ENCODE measurements at places on chromosomes 6 and 20.

DNA sequence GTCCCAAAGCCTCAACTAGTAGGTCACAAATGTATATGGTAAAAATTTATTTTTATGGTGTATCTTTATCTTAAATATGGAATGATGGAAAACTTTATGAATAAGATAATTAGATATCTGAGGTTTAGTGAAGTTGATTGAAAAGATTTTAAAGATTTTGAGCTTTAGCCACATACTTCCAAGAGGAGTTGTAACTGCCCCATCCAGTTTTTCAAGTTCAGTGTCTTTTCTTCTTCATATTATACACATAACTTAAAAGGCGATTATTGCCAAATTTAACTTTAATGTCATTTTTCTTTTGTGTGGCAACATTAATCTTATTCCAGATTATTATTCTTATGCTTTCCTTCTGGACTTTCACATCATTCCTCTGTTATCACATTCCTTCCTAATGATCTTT lies 266.4 kb downstream of the TINAG start:
- DNase-seq = no peak

DNA sequence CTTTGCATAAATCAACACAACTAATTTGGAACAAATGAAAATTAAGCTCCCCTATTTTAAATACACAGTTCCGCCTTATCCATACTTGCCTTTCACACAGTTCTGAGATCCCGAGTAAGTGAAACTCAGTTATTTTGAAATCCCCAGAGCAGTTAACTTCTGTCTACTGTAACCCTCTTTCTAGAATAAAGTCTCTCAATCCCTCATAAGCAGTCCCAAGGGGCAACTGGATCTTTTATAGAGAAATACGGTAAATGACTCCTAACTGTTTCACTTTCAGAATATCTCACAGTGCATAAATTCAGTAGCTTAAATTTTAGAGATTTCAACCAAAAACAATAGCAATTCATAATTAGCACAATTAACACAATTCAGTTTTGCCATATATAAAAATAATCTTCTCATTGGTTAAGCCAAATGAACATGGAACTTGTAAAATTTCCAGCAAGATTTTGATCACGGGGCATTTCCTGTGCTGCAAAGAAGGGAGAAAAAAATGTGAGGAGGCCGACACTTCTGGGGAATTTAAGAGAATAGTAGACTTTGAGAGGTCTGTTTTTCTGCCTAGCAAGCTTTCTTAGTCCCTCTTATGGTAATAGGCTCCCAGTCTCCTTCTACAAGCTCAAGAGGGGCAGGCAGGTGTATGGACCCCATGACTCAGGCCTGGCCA lies 78.3 kb downstream of the KIF6 start:
- DNase-seq = no peak

DNA sequence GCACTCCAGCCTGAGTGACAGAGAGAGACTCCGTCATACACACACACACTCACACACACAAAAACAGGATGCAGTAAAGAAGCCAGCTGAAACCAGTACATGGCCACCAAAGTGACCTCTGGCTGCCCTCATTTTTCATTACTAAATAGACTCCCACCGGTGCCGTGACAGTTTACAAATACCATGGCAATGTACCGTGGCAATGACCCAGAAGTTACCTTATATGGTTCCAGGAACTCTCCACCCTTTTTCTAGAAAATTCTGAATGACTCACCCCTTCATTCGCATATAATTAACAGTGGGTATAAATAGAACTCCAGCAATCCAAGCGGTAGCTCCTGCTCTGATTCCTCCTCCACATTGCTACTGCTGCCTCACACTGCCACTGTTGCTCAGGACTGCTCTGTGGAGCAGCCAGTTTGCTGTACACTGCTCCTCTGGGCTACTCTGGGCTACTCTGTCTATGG lies 57.7 kb downstream of the SNX5 start:
- DNase-seq = peak; percentile 90

- DNase-seq = no peak
These were observed 32.5 kb upstream of the VEGFA start for GRCh38 chr6:43737272-43738081.

DNA sequence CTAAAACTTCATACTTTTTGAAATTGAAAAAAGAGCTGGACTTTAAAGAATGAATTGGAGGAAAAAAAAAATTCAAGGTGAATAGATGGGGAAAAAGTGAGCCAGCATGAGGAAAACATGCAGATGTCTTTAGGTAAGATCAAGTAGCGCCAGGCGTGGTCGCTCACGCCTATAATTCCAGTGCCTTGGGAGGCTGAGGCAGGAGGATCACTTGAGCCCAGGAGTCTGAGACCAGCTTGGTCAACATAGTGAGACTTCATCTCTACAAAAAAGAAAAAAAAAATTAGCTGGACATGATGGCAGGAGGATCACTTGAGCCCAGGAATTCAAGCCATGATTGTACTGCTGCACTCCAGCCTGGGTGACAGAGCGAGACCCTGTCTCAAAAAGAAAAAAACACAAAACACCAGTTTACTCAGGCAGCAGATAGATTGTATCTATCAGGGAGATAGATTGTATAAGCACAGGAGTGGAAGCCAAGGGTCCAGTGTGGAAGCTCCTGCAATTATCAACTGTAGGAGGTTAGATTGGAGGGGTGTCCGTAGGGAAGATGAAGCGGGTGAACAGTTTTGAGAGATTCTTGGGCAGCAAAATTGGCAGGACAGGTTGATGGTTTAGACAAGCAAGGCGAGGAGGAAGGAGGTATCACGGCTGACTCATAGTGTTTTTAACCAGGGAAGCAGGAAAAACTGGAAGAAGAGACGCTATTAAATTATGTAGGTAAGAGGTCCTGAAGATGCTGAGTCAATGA lies 97.6 kb upstream of the ZNF217 start:
- DNase-seq = peak; percentile 65

GRCh38 chr20:53828682-53829254 lies 235.1 kb upstream of the ZNF217 start:
- DNase-seq = peak; percentile 83

GRCh38 chr6:165678429-165678828 lies 15.4 kb upstream of the PDE10A start:
- DNase-seq = no peak

GRCh38 chr20:15976047-15976736 lies 597.1 kb downstream of the KIF16B start:
- peak; percentile 43 for DNase-seq

GRCh38 chr20:62020935-62021701 lies 44.6 kb downstream of the TAF4 start:
- DNase-seq = no peak

DNA sequence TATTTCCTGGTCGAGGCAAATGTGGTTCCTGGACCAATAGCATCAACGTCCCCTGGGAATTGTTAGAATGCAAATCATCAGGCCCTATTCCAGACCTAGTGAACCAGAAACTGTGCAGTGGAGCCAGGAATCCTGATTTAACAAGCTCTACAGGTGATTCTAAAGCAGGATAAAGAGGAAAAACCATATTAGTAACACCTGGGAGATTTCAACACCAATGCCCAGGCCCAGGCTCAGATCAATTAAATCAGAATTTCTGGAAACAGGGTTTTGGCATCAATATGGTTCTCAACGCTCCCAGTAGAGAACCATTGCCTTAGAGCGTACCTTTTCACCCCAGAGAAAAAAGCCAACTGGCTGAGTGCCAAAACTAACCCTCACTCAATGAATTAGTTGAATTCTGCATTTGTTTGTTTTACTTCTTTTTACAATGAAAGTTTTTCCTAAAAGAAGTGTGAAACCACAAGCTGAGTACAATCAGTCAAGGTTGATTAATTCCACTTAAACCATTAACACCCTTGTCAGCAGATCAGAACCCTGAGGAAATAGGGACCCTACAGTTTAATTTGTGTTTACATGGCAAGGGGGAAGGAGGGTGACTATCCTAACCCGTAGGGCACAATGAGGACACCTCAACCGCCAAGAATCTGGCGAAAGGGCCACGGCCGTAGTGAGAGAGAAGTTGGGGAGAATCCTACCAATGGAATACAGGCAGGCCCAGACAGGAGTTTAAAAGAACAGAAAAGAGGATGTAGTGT lies 34.9 kb upstream of the LOC128125822 start:
- peak; percentile 63 for DNase-seq

- no peak for DNase-seq
These were observed 242.6 kb downstream of the GMPR start for GRCh38 chr6:16480763-16481560.

- peak; percentile 69 for DNase-seq
These were observed 18.5 kb upstream of the C6orf141 start for GRCh38 chr6:49531774-49532569.

GRCh38 chr20:53757472-53757913 lies 163.9 kb upstream of the ZNF217 start:
- DNase-seq = no peak

- peak; percentile 61 for DNase-seq
These were observed 45.9 kb downstream of the UBE3D start for GRCh38 chr6:83019741-83020140.

DNA sequence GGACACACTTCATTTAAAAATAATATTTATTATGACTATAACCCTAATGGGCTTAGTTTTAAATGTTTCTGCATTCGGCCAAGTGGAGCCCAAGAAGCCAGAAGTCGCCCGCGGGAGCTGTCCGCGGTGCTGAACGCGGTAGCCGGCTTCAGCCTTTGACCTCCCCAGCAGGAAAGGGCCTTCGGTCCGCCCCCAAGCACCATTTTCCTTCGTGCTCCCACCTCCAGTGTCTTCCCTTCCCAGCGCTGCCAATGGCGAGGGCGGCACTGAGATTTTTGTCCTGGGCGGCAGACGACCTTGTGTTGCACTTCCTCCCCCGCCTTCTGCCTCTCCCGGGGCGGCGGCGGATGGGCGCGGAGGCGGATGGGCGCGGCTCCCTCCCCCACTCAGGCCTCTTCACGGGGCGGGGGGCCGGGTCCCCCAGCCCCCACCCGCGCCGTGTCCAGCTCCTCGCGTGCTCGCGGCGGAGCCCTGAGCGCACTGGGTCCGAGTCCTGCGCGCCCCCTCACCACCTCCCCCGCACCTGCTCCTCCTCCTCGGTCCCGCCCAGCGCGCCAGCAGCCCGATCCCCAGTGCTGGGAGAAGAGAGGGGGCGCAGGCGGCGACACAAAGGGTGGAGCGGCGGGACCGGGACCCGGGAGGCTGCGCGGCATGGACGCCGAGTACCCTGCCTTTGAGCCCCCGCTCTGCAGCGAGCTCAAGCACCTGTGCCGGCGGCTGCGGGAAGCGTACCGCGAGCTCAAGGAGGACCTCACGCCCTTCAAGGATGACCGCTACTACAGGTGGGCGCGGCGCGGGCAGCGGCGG lies 23.6 kb upstream of the TMEM181 start:
- DNase-seq = peak; percentile 74

DNA sequence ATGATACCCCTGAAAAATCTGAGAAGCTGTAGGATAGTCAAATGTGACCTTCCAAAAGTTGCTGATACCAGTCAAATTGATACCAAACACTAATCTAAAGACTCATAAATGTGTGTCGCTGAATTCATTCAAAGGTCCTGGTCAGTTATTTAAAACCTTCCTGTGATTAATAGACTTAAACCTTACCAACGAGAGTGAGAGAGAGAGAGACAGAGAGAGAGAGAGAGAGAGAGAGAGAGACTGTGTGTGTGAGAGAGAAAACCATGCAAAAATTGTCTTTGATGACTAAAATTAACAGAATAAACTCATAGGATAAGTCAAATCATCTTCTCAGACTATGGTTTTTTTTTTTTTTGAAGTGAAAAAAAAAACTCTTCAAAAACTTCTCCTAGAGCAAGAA lies 370.9 kb upstream of the HS3ST5 start:
- no peak for DNase-seq

DNA sequence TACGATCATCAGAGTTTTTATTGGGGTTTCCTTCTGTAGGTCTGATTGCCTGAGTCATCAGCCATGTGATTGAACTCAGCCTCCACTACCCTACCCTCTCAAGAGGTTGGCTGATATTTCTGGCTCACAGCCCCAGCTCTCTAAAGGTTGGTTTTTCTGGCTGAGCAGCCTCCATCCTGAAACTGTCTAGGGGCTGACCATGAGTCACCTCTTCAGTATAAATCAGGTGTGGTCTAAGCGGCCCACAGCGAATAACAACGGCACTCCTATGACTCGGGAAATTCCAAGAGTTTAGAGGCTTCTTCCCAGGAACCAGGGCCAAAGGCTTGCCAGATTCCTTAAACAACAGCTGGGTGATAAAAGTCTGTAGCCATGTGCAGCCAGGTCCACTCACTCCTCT lies 115.5 kb downstream of the SOD2 start:
- peak; percentile 99 for DNase-seq

DNA sequence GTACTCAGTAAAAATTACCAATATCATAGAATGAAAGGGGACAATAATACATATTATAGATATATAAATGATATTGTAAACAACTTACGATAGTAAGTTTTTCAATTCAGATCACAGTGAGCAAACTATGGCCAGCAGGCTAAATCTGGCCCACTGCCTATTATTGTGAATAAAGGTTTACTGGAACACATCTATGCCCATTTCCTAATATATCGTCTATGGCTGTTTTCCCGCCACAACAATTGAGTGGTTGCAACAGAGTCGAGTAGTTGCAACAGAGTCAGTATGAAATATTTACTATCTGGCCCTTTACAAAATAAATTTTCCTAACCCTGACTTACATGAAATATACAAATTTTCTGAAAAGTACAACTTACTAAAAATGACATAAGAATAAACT lies 297.3 kb upstream of the KCNQ5 start:
- DNase-seq = no peak

DNA sequence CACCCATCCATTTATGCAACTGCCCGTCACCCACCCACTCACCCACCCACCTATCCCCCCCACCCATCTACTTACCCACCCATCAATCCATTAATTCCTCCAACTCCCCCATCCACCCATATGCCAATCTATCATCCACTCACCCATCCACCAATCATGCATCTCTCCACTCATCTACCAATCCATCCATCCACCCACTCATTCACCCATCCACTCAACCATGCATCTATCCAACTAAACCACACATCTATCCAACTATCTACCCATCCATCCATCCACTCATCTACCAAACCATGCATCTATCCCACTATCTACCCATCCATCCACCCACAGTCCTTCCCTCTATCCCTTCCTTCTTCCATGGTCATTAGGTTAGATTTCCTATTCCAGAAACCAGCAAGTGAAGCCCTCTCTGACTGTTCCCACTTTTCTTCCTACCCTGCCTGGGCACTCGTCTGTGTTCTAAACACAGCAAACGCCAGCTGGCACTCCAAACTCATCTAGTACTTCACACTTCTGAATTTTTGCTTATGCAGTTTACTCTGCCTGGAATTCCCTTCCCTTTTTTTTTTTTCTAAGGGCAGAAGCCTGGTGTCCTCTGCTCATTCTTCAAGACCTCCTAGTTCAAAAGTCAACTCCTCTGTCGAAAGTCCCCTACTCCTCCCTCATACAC lies 43.1 kb downstream of the ARHGAP40 start:
- DNase-seq = no peak

- DNase-seq = peak; percentile 40
These were observed 17.6 kb upstream of the HLA-F start for GRCh38 chr6:29705389-29706231.

- peak; percentile 84 for DNase-seq
These were observed at the start of gene STMN3 for GRCh38 chr20:63653041-63653973. Gene STMN3, minus strand, starts transcription at chr20:63653424. Its CDS starts 79 bp downstream, at chr20:63653345.

Data from kidney tubule cell (primary cell).